ENCODE measurements at places on chromosomes 11 and 22.

- DNase-seq, result no peak
Observed at GRCh38 chr22:20275836-20276235, 7.7 kb upstream of the RTN4R start.

DNA sequence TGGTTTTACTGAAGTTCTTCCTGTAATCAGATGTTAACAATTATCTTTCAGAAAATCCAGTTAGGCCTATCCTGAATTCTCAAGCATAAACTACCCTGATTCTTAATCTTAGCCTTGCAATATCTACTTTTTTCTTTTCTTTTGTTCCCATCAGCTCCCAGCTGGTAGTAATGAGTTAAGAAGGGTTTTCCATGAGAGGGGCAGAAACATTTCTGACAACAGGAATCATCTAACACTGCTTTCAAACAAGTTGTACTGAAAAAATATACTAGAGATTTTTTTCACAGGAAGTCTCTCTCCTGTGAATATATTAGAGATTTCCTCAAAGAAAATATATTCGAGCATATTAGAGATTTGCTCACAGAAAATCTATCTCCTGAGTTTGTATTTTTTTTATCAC is 3.3 kb upstream of the TRIM6 start:
- no peak for DNase-seq

GRCh38 chr11:64697663-64698375 is 25.2 kb downstream of the NRXN2 start:
- no peak for DNase-seq

- DNase-seq, result peak; percentile 13
Observed at GRCh38 chr22:30754971-30755758, 60.5 kb downstream of the OSBP2 start.

DNA sequence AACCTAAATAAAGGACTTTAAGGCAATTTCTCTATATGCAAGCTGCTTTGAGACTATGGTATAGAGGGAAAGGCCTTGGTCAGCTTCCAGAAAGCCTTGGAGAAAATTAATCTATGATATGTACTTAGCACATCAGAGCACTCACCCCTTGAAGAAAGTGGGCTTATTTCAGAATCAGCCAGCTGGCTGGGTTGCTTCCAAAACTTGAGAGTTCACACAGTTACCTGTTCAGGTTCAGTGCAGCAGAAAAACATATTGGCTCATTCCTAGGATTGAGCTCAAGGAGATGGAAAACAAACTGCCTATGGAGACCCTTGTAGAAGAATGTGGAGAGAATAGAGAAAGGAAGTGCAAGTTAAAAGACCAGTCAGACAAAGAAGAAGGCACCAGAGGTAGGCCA is 22.7 kb downstream of the CCDC81 start:
- DNase-seq, result no peak

DNA sequence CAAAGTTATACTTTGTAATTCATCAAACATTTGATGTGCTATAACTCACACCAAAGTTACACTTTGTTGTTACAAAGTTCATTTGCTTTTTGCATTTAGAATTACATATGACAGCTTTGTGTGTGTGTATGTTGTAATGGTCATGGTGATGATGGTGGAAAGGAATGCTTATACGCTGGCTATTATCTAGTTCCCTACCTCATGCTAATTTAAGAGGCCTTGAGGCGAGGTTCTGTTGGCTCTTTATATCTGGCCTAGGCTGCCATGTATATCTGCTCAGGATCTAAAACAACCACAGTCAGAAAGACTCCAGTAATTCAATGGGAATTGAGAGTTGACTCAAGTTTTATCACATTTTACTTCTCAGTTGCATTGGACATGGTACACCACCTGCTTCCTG is 123.4 kb downstream of the SLC17A6 start:
- no peak for DNase-seq

DNA sequence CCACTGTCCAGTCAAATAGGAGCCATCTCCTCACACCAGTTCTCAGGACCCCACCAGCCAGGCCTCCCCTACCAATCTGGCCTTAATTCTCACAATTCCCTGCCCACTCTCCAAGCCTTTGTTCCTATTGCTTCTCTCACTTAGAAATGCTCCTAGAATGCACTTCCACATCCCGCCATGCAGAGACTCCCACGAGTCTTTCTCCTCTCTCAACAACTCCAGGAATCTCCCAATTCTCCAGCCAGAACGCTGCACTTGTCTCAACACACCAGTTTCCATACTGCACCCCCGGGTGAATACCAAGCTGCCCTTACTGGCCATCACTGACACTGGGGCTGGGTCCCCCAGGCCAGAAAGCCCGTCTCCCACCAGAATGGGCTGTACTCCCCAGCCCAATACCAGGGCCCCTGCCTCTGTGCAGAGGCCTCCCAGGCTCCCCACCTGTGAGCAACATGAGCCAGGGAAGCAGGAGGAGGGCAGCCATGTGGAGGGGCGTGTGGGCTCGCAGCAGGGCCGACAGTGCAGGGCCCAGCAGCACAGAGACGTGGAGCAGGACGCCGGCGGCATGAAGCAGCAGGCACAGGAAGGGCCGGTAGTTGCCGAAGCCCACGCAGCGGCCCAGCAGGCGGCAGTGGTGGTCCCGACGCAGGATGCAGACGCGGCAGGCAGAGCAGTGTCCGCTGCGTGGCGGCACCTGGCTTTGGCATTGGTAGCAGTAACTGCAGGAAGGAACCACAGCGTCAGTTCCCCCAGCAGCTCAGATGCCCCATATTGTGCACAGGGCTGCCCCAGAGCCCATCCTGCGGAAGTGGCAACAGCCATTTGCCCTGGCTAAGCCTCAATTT is 2.4 kb downstream of the ZDHHC24 start:
- DNase-seq, result peak; percentile 47

- no peak for DNase-seq
Observed at GRCh38 chr22:37421468-37421877, 5.8 kb downstream of the ELFN2 start.

- no peak for DNase-seq
Observed at GRCh38 chr11:11396301-11397035, 43.4 kb upstream of the CSNK2A3 start.

GRCh38 chr22:37182101-37182948 is 5.7 kb downstream of the C1QTNF6 start:
- DNase-seq, result no peak

GRCh38 chr11:13647391-13647790 is 21.1 kb upstream of the FAR1 start:
- no peak for DNase-seq

DNA sequence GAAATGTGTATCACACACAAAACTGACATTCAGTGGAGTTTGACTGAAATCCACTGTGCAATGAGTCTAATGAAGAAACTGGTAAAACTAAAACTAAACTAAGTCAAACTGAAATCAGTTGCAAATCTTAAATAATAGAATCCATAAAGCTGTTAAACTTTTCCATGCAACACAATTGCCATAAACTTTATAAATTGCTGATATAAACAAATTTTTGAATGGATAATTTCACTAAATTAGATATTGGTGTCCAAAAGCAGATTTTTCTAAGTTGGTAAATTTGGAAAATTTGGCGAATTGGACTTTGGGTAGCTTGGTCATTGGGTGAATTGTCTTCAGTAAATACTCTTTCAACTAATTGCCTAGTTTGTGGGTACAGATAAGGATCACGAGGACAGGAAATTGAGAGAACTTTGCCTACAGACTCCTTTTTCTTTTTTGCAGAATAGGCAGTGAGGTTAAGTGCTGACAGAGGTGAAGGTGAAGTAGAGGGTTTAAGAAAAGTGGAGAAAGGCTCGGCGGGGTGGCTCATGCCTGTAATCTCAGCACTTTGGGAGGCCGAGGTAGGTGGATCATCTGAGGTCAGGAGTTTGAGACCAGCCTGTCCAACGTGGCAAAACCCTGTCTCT is 12.8 kb downstream of the MRPL17 start:
- no peak for DNase-seq

DNA sequence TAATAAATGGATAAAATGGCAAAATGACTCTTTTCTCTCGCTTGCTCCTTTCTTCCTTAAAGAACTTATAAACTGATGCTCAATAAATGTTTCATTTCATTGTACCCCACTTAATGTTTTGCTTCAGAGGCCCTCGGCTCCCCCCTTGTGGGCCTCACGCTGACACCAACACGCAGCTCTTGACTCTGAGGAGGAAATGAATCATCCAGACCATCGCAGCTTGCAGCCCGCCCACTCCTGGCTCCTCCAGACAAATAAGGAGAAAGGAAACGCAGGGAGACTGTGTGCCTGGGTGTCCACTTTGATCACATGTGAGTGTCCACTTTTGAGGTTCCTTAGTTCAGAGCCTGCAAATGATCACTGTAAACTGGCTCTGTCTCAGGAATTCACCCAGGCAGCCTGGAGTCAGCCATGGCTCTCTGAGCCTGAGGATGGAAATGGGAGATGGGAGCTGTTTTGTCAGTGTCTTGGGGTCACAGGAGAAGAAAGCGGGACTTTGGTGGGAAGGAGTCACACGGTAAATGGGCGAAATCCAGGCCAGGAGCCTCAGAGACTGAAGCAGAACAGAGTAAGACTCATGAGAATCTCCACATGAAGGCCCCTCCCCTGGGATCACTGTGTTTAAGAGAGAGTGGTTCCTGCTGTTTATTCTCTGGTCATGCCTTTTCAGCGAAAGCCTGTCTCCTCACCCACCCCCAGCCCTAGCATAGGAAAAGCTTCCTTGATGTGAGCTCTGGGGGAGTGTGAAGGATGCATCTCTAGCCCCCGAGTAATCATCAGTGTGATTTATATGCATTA is 96.5 kb downstream of the CWC15 start:
- no peak for DNase-seq

GRCh38 chr11:110249066-110249465 is 47.3 kb downstream of the RDX start:
- no peak for DNase-seq

- DNase-seq, result no peak
Observed at GRCh38 chr11:61880454-61880853, 10.9 kb downstream of the FADS3 start.

- no peak for DNase-seq
Observed at GRCh38 chr11:86056351-86056854, 12.5 kb downstream of the PICALM start.

DNA sequence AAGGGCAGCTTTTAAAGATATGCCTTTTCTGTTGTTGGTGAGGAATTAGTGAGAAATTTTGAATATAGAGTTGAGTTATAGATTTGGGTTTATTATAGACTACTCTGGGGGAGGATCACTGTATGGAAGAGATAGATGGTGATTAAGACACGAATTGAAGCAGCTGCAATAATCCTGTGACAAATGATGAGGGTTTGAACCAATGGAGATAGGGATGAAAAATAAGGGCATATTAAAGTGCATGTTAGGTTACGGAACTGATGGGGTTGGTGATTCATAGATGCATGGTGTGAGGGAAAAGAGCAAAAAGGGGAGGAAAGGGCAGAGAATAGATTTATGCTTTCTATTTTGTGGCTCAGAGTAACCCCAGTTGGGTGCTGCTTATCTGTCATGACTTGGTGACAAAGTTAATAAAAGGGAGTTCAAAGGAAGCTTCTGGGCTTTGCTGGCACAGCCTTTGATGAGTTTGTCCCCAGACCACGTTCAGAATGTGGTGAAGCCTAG is 11.8 kb downstream of the C11orf87 start:
- no peak for DNase-seq

- DNase-seq, result no peak
Observed at GRCh38 chr22:44837481-44837880, 85.1 kb downstream of the ARHGAP8 start.

- DNase-seq, result no peak
Observed at GRCh38 chr22:26992556-26992955, 335.2 kb downstream of the MIAT start.

GRCh38 chr22:30635273-30636225 is at the start of gene SLC35E4:
SLC35E4 (plus strand) TSS chr22:30635781; CDS start chr22:30636451, 670 bp downstream.
- peak; percentile 95 for DNase-seq

GRCh38 chr11:92131289-92131865 is 93.2 kb upstream of the FAT3 start:
- no peak for DNase-seq

DNA sequence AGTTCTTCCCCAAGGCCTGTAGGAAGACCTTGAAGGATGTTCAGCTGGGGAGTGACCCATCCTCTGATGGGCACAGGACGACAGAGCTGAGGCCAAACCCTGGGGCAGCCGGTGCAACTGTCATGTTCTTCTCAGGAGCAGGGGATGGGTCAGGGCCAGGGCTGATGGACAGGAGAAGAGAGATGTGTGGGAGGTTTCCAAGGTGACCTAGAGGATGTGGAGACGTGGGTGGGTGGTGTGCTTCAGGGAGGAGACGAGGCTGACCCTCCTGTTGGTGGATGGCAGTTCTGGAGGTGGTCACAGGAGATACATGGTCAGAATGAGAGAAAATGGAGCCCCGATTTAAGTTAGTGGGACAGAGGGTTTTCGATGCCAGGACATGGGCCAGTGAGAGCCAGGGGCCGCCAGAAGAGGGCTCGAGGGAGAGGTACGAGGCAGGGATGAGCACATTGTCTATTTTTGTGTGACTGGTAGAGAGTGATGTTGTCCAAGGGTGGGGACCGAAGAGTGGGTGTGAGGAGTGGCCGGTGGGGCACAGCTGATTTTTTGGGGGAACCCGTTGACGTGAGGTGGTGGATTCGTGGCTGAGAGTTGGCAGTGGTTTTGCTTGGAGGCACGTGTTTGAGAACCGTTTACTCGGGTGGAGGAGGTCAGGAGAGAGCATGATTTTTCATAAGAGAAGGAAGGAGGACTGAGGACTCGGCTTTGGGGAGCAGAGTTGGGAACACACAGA is 14.6 kb downstream of the TBC1D22A start:
- DNase-seq, result no peak

GRCh38 chr11:35247428-35247827 is 108.5 kb downstream of the CD44 start:
- peak; percentile 58 for DNase-seq

- no peak for DNase-seq
Observed at GRCh38 chr22:35154937-35155387, 89.0 kb downstream of the ISX start.

DNA sequence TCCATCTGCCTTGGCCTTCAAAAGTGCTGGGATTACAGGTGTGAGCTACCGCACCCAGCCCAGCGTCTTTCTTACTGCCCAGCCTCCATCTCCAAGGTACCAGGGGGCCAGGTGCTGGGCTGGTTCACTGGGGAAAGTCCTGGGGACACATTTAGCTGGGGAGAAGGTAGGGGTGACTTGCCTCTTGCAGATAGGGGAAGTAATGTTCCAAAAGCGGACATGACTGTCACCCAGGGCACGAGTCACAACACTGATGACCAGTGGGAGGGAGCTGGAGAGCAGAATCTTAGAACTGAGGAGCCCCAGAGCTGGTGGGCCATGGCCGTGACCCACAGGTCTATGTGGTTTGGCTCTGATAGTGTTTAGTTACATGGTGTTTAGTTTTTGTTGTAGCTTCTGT is 2.4 kb upstream of the SLC15A3 start:
- no peak for DNase-seq

DNA sequence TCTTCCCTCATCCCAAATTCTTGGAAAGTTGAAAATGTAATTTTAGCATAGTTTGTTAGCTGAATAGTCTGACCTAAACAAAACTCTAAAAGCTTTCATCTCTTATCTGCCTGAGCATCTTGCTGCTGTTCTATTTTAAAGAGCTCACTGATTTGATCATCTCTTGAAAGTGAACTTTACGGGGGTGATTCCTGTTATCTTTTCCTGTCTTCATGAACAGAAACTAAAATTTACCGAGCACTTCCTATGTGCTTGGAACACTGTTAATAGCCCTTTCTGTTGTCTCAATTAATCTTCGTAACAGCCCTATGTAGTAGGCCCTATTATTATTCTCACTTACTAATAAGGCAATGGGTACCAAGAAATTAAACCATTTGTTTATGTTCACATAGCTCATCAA is 12.3 kb downstream of the AMOTL1 start:
- DNase-seq, result no peak

All from T-helper 17 cell (primary cell).